ENCODE measurements at places on chromosomes 1 and 21.

DNA sequence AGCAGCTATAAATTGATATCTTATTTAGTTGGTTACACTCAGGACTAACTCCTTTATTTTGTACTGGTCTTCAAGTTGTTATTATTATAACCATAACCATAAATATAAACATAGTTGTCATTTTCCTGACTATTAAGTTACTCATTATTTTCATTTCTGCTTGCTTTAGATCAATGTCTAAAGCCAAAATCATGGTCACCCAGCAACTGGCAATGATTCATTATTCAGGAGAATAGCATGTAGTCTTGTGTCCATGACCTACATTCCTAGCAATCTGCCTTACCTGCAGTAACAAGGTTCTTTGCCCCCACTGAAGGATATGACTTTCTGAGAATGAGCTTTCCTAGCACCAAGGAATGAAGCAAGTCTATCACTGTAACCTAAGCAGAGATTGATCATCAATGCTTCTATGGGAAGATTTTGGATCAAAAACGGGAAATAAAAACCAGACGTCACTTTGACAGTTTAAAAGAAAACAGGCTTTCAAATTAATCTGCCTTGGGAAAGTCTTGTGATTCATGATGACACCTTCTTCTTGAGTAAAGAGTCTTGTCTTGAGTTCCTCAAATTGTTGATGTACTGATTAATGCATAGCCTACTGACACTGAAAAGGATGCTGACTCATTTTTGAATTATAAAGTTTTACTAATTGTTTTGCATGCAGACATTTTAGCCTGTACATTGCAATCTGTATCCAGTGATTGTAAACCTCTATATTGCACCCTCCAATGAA is 203.3 kb upstream of the IVNS1ABP start:
- no peak for DNase-seq

DNA sequence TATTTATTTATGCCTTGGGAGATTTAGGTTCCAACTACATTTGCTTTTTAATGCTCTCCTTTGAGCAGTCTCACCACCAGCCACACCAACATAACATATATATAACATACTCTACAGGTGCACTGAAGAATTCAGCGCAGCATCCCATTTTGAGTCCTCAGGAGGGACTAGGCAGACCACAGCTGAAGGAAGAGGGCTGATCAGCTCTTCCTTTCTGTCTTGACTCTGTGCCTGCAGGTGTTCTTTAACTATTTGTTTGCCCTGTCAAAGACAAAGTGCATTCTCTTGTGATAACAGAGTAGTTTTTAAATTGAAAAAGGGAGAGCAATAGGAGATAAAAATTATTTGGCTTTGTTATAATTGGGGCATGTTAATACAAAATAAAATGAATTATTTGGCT is 17.0 kb downstream of the HIPK1 start:
- DNase-seq, result no peak

DNA sequence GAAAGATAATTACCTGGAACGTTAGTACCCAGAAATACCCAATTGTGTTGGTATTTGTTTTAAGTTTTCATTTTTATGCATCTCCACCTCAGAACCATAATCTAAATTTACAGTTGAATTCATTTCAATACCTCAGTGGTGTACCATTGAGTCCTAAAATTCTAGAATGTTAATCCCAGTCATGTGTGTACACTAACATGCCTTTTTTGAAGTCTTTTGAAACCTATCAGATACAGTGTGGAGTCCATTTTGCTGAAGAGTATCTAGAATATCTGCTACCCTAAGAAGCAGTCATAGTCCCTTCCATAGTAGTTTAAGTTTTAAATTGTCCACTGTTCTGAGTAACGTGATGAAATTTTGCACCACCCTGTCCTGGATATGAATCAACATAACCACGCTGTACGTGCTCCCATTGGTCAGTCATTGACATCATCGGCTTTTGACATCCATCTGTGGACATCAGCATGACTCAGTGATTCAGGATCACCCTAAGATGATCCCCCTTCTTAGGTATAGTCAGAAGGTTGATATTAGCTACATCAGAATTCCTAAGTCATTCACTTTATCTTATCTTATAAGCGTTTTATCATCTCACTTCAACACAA is 7.5 kb upstream of the ASH1L start:
- no peak for DNase-seq

- no peak for DNase-seq
These were observed 30.1 kb downstream of the DOP1B start for GRCh38 chr21:36186506-36187399.

- no peak for DNase-seq
These were observed 4.2 kb downstream of the RERE start for GRCh38 chr1:8813016-8813763.

- no peak for DNase-seq
These were observed 37.5 kb downstream of the DPH5 start for GRCh38 chr1:100988121-100988520.

DNA sequence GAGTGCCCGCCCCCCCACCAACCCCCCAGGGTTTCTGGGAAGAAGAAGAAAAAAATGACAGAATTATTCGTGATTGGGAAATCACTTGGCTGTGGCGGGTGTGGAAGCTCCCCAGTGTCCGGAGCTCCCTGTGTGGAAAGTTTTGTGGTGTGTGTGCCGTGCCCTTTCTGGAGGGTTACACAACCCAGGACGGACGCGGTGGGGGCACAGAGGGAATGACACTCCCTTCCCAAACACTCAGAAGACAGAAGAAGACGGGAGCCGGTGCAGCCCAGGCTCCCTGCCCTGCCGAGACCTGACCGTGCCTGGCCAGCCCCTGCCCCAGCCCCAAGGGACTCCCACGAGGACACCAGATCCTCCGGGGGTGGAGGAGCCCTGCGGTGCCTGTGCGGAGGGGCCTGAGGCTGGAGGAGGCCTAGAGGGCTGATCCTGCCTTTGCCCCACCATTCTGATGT is 33.0 kb upstream of the ADARB1 start:
- no peak for DNase-seq

- no peak for DNase-seq
These were observed 20.8 kb downstream of the ZBTB8B start for GRCh38 chr1:32485554-32486255.

GRCh38 chr1:26290882-26291261 is 11.0 kb downstream of the SH3BGRL3 start:
- DNase-seq, result no peak

- no peak for DNase-seq
These were observed 5.7 kb upstream of the ZNF683 start for GRCh38 chr1:26378088-26378878.

DNA sequence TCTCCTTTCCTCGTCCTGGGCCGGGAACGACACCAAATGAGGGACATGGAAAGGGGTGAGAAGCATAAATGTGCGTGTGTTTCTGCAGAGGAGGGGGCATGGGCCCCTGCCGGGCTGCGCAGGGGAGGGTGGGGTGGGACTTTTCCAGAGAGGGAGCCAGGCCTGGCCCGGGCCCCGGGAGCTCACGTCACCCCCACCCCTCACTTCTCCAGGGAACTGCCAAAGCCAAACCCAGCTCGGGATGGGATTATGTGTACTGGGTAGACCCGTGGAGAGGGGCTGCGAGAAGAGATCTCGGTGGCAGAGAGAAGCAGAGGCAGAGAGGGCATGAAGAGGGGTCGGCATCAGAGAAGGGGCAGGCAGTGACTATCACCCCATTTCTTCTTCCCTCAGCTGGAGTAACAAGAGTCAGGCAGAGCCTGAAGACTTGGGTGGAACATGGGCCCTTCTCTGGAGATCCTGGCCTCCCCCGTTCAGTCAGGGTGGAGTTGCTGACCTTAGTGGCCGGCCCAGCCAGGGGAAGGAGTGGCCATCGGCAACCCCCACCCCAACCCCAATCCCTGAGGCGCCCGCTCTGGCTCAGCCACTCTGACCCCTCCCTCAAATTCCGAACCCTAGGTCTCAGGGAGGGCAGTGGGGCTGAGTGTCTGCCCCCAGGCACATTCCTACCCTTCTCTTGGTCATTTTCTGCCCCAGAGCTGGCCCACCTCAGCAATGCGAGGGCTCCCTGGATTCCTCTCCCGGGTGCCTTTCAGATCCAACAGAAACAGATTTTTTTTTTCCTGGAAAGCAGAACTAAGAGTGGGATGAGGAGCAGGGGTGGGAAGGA is 1.2 kb downstream of the ADAMTSL4 start:
- no peak for DNase-seq

DNA sequence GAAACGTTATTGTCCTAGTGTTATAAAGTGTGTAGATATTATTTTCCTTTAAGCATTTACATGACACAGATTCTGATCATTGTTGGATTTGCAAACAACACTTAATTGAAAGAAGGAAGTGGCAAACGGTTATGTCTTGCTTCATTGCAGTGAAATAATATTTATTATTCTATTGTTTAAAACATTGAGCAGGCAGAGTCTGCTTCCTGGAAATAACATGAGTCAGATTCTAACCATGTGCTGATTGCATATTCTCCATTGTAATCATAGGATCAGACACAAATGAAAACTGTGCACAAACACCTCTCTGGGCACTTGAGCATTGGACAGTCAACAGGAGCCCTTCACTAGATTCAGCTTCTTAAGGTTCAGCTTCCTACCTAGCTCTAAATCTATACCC is 46.8 kb upstream of the USP25 start:
- no peak for DNase-seq

GRCh38 chr21:23811805-23812204 is 1795.5 kb downstream of the MRPL39 start:
- DNase-seq, result no peak

GRCh38 chr1:68791800-68792199 is 294.9 kb upstream of the DEPDC1 start:
- no peak for DNase-seq

- DNase-seq, result no peak
These were observed 11.7 kb upstream of the PODN start for GRCh38 chr1:53050310-53050709.

DNA sequence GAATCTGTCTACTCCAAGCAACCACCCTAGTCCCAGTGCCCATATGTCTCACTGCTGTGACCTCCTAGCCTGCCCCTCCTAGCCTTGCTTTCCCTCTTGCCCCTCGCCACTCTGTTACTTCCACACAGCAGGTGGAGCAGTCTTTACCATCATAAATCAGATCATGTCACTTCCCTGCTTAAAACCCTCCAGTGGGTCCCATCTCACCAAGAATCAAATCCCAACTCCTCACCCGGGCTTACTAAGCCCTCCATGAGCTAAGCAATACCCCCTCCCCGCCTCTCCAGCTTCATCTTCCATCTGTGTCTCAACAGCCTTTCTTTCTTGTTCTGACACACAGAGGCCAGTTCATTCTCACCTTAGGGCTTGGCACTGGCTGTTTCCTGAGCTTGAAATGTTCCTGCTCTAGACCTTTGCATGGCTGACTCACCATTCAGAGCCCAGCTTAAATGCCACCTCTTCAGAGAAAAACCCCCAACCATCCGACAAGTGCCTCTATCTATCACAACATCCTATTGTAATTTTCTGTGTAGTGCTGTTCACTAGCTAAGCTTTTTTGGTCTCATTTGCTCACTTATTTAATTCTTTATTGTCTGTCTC is 22.3 kb downstream of the KNCN start:
- DNase-seq, result no peak

GRCh38 chr21:16195538-16195910 is 465.7 kb downstream of the USP25 start:
- DNase-seq, result no peak

GRCh38 chr1:54274448-54274847 is 74.5 kb downstream of the MRPL37 start:
- no peak for DNase-seq

- no peak for DNase-seq
These were observed 485.5 kb downstream of the PTPRC start for GRCh38 chr1:199124351-199124750.

DNA sequence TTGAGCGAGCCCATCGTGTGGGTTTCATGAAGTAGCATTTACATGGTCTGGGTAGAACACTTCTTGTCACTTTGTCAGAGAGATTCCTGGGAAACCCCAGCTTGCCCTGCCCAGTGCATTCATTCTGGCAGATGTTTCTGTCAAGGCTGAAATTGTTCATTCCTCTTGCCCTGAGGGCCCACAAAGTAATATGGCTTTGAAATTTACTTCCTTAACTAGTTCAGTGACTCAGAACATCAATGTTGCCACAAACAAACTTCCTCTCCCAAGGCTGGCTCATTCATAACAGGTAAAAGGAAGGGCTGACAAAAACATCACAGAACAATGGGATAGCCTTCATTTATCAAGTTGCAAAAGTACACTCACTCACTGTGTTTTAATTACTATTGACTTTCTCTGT is 5.0 kb upstream of the KIAA0040 start:
- no peak for DNase-seq

DNA sequence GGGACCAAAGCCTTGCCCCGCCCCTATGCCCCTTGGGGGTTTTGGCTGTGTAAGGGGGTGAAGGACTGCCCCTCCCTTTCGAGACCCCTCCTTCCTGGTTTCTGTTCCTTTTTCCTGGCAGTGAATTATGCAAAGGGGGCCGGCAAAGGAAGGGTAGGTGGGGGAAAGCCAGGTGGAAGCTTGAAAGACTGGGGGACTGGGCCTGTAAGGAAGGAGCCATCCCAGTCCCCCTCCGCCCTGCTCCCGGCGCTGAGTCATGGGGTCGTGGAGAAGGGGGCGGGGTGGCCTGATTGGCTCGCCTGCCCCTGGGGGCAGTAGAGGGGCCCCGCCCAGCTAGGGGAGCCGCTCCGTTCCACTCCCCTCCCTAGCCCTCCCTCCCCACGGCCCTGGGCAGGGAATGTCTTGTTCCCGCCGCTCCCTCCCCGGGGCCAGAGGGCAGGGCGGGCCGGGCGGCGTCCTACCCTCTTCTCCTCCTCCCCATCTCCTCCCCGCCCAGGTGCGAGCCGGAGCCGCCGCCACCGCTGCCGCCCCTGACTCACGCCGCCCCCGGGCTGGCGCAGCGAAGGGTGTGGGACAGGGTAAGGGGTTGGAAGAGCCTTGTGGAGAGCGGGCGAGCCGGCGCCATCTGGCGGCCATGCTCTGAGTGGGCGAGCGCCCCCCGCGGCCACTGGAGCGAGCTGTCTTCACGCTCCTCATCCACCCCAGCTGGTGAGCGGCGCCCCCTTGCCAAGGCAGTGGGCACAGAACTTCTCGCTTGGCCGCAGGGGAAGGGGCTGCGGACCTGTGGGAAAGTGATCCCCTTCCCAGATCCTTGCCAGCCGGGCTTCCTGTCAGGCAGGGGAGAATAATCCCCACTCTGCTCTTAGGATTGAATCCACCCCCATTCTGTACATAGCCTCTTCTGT is 14.7 kb downstream of the ZBTB7B start:
- DNase-seq, result no peak

- no peak for DNase-seq
These were observed 7.3 kb downstream of the OR2C3 start for GRCh38 chr1:247528812-247529474.

DNA sequence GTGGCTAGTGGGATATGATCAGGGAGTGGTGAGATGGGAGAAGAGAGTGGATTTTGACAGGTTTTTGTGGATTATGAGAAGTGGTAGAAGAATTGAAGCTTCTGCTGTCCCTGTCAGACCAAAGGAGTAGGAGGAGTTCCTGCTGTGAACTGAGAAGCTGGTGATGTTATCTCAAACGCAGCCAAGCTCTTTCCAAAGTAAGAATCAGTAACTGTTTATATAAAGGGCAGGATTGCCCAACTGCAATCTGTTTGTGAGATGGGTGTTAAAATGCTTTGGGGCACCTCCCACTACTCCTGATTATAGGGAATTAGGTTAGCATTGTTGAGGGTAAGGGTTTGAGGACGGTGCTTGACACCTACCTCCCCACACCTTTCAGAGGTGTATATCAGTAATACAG is 60.5 kb upstream of the USP25 start:
- DNase-seq, result no peak
